ENCODE measurements at places on chromosomes 5 and 9.

GRCh38 chr5:136529081-136529480 is 163.7 kb upstream of the TRPC7 start:
- no peak for DNase-seq

DNA sequence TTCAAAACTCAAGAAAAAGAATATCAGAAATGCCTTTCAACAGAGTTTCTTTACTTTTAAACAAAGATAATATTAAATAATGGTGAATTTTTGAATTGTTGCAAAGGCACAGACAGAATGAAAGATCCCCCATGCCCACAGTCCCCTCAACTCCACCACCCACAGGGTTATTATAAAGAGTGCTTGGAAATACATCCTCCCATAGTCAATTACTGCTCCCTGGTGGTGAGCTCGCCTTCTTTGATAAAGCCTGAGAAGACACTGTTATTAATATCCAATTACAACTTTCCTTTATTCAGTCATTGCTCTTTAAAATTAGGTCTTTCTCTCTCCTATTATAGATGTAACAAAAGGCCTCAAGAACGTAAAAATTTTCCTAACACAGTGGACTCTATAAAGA is 490.2 kb upstream of the RORB start:
- no peak for DNase-seq

- DNase-seq: no peak
Measured at GRCh38 chr5:35038891-35039290, 8.9 kb downstream of the AGXT2 start.

GRCh38 chr5:73673161-73673591 is 47.2 kb downstream of the ARHGEF28 start:
- DNase-seq: no peak

DNA sequence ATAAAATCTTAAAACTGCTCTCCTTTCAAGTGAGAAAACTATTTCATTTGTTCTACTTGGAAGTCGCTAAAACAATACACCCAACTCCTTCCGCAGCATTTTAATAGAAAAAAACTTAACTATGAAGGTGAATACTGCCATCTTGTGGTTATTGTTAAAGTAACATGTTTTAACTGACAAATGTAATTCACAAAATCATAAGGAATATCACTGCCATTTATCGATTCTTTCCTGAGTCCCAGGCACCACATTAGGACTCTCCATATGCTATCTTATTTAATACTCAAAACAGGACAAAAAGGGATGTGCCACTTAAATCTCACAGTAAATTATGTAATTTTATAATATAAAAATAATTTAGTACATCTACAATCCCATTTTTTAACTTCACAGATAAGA is 130.5 kb upstream of the ITGA1 start:
- no peak for DNase-seq

GRCh38 chr9:134809826-134810225 is 70.8 kb upstream of the FCN2 start:
- DNase-seq: no peak

GRCh38 chr5:99945478-99946442 is 589.4 kb upstream of the FAM174A start:
- no peak for DNase-seq

DNA sequence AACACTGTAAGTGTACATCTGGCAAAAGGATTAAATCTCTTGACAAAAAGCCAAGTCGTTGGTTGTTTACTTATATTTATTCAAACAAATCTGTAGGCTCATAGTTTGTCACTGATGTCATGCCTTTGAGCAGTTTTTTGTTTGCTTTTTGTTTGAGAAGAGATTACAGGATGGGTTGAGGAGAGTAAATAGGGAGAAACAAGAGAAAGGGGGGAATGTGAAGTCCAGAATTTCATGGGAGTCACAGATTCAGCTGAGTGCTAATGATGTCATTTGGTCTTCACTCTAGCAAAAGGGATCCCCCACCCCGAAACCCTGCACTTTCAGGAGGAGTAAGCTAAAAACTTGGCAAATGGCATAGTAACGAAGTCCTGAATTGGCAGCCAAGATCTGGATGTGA is 337.4 kb downstream of the GLIS3 start:
- DNase-seq: no peak

GRCh38 chr5:160788102-160788660 is 63.8 kb downstream of the ATP10B start:
- DNase-seq: no peak

- DNase-seq: no peak
Measured at GRCh38 chr9:77764894-77765780, 117.0 kb upstream of the GNA14 start.

GRCh38 chr5:6483880-6484382 is 35.3 kb downstream of the UBE2QL1 start:
- no peak for DNase-seq

DNA sequence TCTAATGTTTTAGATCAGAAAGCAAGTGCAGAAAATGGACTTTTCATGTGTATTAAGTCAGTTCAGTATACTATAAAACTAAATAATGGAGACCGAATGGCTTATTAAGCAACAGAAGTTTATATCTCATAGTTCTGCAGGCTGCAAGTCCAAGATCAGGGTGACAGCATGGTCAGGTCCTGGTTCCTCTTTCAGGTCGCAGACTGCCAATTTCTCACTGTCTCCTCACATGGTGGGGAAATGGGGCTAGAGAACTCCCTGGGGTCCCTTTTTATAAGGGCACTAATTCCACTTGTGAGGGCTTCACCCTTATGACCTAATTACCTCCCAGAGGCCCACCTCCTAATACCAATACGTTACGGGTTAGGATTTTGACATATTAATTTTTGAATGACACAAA is 48.7 kb downstream of the RICTOR start:
- DNase-seq: no peak

- DNase-seq: no peak
Measured at GRCh38 chr9:72871685-72872084, 81.2 kb downstream of the ALDH1A1 start.

DNA sequence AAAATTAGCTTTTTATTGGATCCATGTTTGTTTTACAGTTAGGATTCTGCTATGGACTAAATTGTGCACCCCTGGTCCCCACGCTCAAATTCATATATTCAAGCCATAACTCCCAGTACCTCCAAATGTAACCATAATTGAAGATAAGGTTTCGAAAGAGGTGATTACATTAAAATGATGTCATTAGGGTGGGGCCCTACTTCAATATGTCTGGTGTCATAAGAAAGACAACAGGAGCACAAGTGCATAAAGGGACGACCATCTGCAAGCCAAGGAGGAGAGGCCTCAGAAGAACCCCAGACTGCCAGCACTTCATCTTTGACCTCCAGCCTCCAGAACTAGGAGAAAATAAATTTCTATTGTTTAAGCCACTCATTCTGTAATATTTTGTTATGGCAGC is 7.4 kb upstream of the HNRNPA0 start:
- DNase-seq: no peak

GRCh38 chr5:155768332-155768731 is 558.6 kb upstream of the SGCD start:
- DNase-seq: no peak

Data from stimulated activated CD8-positive, alpha-beta memory T cell treated with anti-CD3 and anti-CD28 coated beads, Interleukin-12 subunit alpha, Interleukin-12 subunit beta, amount 100 ng/mL, for 1 hour (primary cell).